ENCODE measurements at places on chromosomes 16 and 17.

- DNase-seq = peak; percentile 82
Measured at GRCh38 chr17:75785016-75785890, 647 bp downstream of the UNK start.

GRCh38 chr16:87046235-87046634 is 271.0 kb downstream of the C16orf95 start:
- no peak for DNase-seq

DNA sequence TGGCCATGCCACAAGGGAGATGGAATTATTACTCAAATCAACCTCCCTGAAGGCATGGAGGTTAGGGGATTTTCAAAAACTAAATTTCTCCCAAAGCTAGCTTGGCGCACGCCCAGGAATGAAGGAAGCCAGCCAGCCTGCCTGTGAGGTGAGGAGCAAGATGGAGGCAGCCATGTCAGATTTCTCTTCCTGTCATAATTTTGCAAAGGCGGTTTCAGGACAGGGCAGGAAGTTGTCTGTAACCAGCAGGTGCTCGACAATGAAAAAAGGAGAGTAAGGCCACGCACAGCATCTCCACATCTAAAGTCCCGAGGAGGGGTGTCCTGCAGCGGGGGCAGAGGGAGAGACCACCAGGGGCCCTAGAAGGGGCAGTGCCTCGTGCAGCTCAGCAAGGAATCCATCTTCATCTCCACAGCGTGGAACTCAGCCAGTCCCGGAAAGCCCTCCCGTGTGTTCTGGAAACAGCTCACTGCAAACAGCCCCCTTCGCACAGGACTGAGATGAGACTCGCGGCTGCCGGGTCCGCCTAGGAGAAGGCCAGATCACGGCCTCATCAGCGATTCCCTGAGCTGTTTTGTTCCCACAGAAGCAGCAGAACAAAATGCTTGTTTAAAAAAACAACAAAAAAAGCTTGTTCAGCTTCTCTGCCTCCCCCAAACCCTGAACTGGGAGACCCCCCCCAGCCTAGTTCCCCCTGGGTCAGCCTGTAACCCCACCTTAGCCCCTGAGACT is 47.8 kb downstream of the SLC7A5 start:
- DNase-seq = no peak

GRCh38 chr17:41682631-41683030 is 6.1 kb upstream of the EIF1 start:
- DNase-seq = no peak

GRCh38 chr16:58506241-58507194 is 6.6 kb downstream of the NDRG4 start:
- DNase-seq = no peak

DNA sequence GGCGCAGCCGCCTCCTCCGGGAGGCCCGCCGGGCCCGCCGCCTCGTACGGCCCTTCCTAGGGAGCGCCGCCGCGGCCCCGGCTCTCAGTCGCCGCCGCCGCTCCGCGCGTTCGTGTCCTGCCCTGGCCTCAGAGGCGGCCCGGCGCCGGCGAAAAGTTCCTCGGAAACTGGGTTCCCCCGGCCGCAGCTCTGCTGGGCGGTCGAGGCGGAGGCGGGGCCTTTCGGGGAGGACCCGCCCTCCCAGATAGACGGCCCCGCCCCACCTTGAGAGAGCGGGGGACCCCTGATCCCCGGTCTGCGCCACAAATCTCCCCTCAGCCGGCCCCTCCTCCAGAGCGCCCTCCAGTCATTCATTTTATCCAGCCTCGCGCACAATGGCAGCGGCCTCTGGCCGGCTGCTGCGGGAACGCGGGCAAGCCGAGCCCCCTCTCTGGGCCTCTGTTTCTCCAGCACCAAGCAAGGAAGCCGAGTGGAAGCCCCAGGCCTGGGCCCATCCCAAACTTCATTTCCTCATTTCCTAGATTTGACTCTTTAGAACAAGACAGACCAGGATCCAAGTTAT is at the start of gene SREBF1:
SREBF1 (minus strand) TSS at position 169 of the 562 bp plus-strand sequence. CDS start 169 bp downstream, outside the sequence.
- DNase-seq = peak; percentile 54

GRCh38 chr16:85612191-85612800 is 826 bp upstream of the GSE1 start:
- peak; percentile 81 for DNase-seq

- no peak for DNase-seq
Measured at GRCh38 chr17:21814776-21815175, 122.5 kb downstream of the KCNJ18 start.

DNA sequence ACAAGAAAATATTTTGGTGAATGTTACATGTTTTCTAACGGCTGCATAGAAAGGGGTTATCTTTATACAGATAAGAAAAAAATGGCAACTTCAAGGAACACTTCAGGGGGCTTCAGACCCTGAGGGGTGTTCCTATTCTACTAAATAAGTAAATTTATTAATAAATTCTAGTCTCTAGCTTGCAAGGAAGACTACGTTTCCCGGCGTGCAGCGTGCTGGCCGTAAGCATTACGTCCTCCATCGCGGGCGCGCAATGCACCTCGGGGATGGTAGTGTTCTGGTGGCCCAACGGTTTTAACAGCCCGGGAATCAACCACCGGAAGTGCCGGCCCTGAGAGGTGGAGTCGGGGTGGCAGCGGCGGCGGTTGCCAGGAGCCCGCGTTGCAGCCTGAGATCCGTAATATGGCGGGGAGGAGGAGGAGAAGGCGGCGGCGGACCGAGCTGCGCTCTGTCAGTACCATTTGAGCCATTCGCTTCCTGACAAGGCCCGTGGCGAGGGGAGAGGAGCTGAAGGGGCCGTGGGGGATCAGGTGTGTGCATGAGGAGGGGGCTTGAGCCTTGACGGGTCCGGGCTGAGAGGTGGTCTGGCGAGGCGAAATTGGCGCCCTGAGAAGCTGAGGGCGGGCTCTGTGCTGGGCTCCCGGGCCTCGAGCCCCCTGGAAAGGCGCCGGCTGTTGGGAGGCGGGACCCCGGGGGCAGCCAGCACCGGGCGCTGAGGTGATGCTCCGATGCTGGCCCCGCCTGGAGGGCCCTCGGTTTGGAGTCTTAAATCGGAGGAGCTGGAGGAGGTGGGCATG is at the start of gene CCP110:
CCP110 (plus strand) TSS at position 384 of the 797 bp plus-strand sequence. CDS start 3,940 bp downstream, outside the sequence.
- DNase-seq = peak; percentile 76

DNA sequence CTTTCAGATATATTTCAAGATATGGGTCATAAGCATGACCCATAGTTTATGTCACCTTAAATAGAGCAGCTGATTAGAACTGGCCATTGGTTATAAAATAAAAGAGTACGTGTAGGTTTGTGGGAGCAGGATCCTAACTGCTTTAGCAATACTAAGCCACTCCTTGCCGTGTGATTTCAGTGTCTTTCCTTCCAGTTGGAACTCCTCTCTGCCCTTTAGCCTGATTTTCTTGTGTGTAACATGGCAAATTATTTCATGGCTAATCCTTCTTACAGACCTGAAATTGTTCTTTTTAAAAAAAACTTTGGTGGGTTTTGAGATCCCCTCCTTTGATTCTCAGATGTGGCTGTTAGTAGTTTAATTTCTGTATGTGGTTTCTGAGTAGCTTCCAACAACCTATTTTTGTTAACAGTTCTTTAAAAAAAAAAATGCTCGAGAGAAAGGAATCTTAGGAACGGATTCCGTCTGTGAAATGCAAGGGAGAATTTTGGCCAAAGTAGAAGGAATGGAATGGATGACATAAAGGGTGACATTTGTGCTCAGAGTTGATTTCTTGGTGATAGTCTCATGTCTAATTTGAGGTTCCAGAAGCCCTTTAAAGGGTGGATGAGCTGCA is 39.9 kb downstream of the DHRS7B start:
- DNase-seq = no peak

DNA sequence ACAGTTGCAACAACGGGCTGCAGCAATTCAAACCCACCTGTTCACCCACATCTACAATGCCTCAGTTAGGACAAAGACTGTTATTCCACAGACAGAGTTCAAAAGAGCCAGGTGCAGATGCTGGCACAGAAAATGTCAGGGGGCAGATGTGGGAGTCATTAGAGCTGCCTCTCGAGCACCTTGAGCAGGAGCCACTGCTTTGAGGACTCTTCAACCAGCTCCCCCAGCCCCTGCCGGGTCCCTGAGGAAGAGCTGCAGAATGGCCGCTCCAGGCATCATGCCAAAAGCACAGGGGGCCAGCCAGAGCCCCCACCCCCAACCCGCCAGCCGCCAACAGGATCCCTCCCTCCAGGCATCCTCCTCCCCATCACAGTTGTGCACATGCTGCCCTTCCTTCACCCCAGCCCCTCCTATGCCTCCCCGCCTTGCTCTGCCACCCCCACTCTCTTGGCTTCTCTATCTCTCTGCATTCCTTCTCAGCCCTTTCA is 20.8 kb downstream of the C17orf67 start:
- no peak for DNase-seq

GRCh38 chr17:12985431-12986293 is 32.2 kb downstream of the ELAC2 start:
- no peak for DNase-seq

GRCh38 chr17:38891441-38891840 is 21.6 kb downstream of the LASP1 start:
- DNase-seq = no peak

DNA sequence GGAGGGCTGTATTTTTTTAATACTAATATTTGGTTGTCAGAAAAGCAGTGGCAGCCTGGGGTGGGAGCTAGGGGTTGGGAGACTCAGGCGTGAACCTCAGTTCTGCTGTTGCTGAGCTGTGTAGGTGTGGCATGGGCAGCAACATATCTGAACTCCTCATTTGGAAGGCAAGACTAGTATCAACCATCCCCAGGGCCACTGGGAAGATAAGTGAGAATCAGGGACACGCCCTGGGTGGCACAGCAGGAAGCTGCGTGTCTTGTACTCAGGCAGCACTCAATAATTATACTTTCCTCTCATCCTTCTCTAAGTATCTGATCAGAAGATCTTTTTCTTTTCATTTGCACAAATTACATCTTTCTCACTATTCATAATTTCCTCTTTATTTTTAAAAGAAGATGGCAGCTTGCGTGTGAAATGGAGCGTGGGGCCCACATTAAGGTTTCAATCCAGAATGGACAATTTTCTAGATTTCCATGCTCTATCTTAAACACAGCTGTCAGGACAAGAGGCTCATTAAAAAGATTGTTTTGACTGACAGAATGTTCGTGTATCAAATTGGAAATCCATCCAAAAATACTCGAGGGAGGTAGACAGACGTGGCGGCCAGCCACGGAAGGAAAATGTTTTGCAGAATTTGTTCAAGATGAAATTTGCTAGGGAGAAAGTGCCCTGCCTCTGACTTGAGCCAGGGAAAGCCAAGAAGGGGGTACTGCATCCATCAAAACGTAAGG is 121.1 kb downstream of the CPPED1 start:
- DNase-seq = no peak

- no peak for DNase-seq
Measured at GRCh38 chr17:81484195-81484979, 28.2 kb downstream of the ACTG1 start.

DNA sequence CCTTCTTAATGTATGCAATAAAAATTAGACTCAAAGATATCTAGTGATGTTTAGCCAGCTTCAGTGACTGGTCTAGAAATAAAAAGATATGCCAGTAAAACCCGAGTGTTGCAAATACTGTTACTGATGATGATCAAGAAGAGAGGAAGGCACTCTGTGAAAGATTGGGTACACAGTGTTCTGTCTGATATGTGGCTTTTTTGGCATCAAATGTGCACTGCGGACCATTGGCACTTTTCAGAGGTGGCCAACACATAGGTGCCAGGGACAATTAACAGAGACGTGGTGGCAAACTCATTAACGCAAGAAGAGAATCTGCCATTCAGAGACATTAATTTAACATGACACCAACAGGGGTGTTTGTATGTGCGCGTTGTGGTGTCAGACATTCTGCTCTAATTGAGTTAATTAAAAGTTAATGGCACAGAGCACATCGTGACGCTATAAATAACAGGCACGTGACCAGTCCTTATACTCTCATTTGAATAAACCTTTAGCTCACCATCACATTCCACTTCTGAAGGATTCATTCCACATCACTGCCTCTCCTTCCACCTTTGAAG is 549.3 kb upstream of the HSBP1 start:
- DNase-seq = no peak

DNA sequence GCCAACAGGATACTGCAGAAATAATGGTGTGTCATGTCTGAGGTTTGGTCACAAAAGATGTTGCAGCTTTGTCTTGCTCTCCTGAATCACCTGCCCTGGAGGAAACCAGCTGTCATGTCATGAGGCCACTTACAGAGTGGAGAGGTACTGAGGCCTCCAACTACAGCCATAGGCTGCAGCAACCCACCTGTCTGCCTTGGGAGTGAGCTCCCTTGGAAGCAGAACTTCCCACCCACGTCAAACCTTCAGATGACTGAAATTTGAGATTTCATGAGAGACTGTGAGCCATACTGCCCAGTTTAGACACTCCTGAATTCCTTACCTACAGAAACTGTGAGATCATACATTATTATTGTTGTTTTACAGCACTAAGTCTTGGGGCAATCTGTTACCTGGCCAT is 475.9 kb downstream of the HS3ST3B1 start:
- no peak for DNase-seq

GRCh38 chr17:15262291-15263205 is 2.6 kb downstream of the PMP22 start:
- peak; percentile 82 for DNase-seq

DNA sequence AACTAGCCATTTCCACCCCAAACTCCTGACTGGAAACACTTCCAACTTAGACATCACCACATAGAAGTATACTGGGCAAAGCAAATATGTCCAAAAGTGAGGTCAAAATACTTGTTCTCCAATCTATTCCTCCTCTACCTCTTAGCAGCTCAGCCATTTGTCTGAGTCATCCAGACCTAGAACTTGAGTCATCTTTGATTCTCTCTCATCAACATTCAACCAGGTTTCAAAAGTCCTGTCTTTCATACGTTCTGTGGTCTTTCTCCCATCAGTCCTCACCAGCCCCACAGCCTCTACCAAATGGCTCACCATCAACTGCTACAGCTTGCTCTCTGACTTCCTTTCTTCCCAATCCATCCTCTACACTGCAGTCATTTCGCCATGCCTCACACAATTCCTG is 6.8 kb downstream of the ANKFY1 start:
- DNase-seq = no peak

GRCh38 chr17:56661906-56662305 is 68.4 kb downstream of the NOG start:
- no peak for DNase-seq

DNA sequence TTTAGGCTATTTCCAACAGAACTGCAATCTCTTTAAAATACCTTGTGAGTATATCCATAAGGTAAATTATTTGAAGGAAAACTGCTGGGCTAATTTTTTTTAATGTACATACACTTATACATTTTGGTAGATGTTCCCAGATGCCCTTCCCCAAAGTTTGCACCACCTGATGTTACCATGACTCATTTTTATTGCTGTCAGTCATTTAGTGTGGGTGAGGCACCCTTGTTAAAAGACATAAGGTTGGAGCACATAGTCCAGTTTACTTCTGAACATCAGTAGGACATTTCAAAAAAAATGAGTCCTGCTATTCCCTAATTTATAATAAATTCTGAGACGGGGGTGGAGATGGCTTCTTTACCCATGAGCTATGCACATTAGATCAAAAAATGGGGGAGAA is 138.6 kb downstream of the RBFOX1 start:
- DNase-seq = no peak

GRCh38 chr17:2852729-2853282 is 56.6 kb downstream of the RAP1GAP2 start:
- DNase-seq = no peak

Measured in SW 1271 (cell line).